GM13977 (cell line): ENCODE measurements at places on chromosomes 1 and 21.

GRCh38 chr1:151680826-151681225, 35.8 kb downstream of the CELF3 start:
- DNase-seq: no peak

GRCh38 chr1:84078108-84078841, 65.8 kb upstream of the PRKACB start:
- DNase-seq: peak; percentile 31

- DNase-seq: no peak
These were observed 476.7 kb downstream of the NPHP4 start for GRCh38 chr1:5515501-5515900.

DNA sequence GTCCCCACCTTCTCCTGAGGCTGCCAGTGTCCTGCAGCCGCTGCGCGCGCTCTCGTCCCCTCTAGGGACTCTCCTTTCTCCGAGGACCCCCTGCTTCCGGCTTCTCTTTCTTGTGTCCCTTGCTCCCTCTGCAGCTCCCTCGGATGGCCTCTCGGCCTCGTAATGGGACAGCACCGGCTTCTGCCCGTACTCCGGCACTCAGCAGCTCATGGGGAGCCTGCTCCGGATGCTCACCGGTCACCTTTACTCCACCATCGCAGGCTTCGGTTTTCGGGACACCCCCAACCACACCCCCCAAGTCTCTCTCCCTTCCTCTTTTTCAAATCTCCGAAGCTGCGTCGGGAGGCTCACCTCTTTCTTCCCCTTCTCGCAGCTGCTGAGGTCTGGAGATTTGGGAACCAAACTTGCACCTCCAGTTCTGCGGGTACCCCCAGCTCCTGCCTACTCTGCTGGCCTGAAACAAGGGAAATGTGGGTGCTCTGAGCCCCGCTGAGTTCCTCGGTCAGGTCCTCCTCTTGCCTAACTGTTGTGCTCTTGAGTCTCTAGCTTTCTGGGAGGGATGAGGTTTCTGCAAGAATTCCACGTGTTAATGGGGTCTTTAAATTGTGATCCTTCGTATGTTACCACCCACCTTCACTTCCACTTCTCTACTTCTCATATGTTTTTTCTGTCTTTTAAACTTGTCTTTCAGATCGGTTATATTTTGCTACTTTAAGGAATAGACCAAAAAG, 930 bp downstream of the CDC14A start:
- DNase-seq: peak; percentile 69

GRCh38 chr1:109827986-109828385, 64.3 kb upstream of the EPS8L3 start:
- no peak for DNase-seq

DNA sequence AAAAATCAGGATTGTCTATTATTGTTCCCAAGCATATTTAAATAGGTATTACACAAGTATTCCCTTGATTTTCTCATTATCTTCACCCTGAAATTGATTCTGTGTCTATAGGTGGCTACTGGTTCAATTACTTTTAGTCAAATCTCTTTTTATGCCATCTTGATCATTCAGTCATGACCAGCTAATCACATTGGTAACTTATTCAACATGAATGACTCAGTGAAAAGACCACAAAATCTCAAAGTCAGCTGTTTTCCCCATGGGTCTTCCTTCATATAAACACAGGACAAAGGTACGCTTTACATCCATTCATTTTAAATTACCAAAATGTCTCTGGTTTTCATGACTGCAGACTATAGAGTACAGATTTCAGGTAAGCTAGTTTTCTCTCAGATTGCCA, 23.7 kb upstream of the NRIP1 start:
- no peak for DNase-seq

GRCh38 chr1:228902781-228903433, 167.6 kb downstream of the RHOU start:
- DNase-seq: no peak

- DNase-seq: no peak
These were observed 26.2 kb downstream of the SMG7 start for GRCh38 chr1:183498342-183498991.

DNA sequence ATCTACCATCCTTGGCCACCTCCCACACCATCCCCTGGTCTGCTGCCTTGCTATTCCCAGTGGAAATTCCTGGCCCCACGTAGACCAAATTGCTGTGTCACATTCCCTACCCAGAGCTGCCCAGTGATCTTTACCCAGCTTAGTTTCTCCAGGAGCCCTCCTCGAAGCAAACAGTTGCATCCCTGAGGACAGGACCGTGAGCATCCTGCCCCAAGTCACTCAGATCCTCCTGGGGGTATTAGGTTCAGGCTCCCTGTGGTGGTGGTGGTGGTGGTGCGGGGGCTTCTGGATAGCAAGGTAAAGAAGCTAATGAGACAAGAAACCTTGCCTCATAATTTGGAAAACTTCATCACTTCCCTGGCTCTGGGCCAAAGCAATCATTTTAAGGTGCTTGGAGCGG, 58.4 kb upstream of the RBM15 start:
- DNase-seq: no peak

- DNase-seq: no peak
These were observed 46.7 kb upstream of the RABGAP1L start for GRCh38 chr1:174112489-174113162.
